ENCODE measurements at places on chromosomes 16 and 17.
A peak's percentile ranks its signal among the peaks of the same experiment; 100 is the strongest.

DNA sequence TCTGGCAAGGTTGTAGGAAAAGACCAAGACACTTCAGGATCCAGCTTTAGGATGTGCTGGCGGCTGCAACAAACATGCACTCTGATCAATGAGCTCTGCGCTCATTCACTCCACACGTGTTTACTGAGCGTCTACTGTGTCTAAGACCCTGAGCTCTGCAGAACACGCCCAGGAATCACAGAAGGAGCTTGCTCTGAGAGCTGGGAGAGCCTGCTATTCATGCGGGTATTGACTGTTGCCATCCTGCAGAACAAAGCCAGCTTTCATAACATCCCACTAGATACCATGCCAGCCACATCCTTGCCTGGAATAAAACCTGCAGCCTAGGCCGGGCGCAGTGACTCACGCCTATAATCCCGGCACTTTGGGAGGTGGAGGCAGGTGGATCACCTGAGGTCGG is 44.1 kb downstream of the NXN start:
- DNase-seq = no peak

GRCh38 chr16:80063031-80063712 is 462.6 kb upstream of the MAF start:
- DNase-seq = no peak

- DNase-seq = no peak
Observed at GRCh38 chr16:31157136-31157535, 7.3 kb upstream of the PRSS36 start.

DNA sequence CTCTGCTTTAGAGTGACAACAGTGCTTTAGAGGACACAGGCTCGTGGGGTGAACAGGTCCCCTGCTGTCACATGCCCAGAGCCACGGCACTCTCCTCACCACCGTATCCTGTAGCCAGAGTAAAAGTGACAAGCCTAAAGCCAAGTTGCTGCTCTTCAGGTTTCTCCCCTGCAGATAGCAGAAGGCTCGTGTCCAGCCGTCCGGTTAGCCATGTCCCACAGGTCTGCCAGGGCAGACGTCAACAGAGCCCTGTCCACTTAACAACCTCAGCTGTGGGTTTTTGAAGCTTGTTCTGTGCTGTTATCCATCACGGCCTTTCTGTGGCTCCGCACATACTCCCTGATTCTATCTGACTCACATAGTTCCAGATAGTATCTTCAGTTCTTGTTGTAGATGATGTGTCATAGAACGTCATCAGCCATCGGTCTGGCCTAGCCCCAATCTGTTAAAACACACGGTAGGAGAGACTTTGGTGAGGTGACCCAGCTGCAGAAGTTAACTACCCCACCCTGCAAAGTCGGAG is 100.7 kb downstream of the SOCS1 start:
- no peak for DNase-seq

GRCh38 chr17:62816282-62816839 is 8.2 kb upstream of the MARCHF10 start:
- no peak for DNase-seq

DNA sequence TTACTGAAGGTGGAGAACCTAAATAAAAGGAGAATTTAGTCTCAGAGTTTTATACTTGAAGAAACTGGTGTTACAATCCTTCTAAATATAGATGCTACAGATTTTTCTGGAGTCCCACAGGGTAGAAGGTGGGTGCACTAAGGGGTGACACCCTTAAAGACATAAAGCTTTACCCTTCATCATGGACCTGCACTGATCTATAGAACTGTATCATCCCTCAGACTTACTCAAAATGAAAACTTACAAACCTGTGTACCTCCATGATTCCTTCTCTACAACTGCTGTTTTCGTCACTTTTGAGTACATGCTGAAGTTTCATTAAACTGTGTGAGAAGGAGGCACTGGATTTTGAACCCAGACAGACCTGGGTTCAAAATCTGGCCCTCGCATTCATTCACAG is 169.5 kb upstream of the NOG start:
- no peak for DNase-seq

DNA sequence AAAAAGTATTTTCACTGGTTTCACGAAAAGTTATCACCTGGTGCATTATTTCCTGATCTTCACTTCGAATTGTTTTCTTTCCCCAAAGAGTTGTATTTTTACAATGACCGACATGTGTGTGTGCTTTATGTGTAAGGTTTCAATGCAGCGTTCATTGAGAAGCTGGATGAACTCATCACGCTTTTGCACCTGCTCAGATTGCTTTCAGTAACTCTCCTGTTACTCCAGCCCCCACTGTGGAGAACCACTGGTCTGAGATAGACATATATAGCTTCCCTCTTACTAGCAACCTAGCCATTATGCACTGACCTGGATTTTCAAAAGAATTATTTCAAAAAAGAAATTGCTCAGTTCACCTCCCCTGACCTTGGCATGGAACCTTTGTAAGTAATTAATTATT is 178.3 kb upstream of the CHMP6 start:
- DNase-seq = no peak

DNA sequence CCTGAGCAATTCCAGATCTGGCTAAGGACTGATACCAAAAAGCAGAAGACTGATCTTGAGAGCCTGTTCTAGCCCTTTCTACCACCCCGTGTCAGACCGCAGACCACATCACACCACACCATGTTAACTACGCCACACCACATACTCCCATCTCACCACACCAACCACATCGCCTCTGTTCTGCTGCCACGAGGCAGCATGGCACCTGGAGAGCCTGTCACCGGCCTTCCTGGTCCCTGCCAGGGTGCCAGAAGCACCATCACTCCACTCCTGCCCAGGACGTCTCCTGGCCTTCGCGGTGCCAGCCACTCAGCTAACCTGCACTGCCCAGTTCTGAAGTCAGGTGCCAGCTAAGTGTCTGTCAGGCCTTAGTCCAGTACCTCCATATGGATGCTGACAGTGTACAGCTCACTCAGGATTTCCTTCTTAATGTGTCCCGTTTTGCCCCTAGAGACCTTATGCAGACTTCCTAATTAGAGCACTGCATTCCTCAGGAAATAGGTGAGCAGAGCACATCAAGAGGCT is 37.2 kb upstream of the BCAR1 start:
- peak; percentile 39 for DNase-seq

All from activated CD8-positive, alpha-beta memory T cell treated with anti-CD3 and anti-CD28 coated beads, Interleukin-2, amount 50 U/mL, for 4 hours (primary cell).